Ovary (tissue), 10 donors: ENCODE measurements at places on chromosomes 1 and 21.

DNA sequence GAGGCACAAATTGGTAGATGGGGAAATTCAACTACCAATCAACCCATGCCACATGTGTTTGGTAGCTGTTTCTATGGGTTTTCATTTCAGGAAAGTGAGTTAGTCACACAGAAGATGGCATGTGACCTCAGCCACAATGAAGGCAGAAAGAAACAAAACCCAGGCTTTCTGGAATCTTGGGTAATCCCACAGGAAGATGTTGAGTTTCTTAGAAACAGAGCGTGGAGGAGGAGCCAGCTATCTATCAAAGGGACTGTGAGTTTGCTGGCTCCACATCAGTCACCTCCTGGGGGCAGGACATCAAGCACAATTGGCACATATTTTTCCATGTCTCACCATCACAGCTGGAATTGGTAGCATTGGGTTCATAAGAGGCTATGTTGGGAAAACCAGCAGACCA is 188.9 kb upstream of the PLXNA2 start:
- DNase-seq = no peak

DNA sequence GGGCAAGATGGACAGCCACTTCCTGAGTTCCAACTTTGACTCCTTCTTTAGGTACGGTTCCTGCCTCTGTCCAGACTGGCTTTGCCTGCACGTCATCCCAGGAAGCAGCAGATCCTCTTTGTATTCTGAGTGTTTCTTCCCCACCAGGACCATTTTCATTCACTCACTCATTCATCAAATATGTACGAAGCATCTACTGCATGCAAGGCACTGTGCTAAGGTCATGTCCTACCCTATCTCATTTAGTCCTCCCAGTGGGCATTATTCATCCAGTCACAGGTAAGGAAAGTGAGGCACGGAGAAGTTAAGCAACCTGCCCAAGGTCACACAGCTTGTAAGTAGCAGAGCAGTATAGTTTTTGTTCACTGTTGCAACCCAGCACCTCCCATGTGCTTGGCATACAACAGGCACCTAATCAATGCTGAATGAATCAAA is 13.9 kb downstream of the CRYBG2 start:
- no peak for DNase-seq

DNA sequence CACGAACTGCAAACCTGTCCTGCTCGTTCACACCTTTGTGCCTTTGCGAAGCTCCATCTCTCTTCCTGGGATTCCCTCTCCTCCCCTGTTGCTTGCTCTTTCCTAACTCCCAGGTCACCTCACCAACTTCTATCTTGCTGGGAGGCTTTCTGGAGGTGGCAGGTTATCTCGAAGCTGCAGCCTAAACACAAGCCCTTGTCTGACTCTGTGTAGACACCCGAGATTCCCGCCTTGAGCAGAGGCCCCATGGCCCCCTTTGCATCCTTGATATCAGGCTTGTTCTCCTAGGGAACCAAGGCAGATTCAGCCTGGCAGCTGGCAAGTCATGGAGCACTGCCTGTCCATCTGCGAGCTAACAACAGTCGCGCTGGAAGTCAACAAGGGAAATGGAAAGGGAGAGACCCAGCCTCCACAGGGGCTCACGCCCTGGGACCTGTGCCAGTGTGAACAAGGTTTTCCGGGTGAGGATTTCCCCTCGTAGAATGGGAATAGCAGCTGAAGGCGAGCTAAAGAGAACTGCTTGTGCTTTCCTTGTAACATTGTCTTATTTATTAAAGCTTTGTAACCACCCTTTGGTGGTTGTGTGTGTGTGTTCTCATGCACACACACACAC is 109.5 kb upstream of the JUN start:
- DNase-seq = peak; percentile 41

DNA sequence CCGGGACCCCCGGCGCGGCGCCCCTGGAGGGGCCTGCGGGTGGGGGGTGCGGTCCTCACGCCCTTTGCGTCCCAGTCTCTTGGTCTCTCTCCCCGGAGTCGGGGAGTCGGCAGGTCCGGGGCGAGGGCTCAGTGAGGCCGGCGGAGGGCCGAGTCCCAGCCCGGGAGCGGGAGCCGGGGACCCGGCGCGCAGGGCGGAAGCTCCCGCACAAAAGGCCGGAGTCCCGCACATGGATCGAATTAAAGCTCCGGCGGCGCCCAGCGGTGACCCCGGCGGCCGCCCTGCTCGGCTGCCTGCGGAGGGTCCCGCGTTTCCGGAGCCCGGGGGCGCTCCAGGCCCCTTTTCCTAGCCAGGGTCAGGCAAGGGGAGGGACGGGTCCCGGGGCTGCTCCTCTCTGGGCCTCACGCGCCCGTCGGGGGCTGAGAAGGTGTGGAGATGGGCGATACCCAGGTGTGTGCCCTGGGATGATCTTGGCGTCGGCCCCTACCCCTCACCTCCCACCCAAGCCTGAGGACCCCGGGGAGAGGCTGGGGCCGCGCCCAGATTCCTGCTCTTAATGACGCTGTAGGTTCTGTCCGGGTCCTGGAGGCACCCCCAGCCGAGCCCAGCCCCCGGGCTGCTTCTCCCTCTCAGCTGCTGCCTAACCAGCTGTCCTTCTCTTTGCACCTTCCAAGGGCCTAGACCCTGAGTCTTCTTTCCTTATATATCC is 512 bp downstream of the FBLIM1 start:
- DNase-seq = no peak

DNA sequence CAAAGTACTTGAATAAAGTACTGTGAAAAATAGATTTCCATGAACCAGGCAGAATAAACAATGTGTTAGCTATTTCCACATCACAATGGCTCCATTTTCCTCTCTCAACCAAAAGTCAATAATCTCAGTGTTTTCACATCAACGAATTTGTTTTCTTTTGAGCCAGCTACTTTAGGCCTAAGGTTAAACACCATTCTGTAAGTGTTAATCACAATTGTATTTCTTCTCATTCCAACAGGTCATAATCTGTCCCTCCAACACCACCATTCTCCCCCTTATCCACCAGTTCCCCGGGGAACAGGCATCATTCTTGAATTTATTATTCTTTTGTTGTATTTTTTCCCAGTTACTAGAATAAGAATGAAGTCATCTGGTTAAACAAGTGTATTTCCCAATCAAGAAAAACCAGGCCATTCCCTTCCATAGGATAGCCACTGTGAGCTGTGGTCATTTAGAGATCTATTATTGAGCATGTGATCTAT is 66.2 kb upstream of the PALMD start:
- no peak for DNase-seq

GRCh38 chr1:115839679-115840237 is 1.2 kb downstream of the NHLH2 start:
- DNase-seq = no peak

- DNase-seq = no peak
These were observed 2.6 kb downstream of the MTF2 start for GRCh38 chr1:93081716-93082115.

GRCh38 chr1:32771561-32772280 is 45.4 kb downstream of the YARS1 start:
- DNase-seq = peak; percentile 61

- DNase-seq = no peak
These were observed 15.3 kb upstream of the SYT2 start for GRCh38 chr1:202725526-202725925.

DNA sequence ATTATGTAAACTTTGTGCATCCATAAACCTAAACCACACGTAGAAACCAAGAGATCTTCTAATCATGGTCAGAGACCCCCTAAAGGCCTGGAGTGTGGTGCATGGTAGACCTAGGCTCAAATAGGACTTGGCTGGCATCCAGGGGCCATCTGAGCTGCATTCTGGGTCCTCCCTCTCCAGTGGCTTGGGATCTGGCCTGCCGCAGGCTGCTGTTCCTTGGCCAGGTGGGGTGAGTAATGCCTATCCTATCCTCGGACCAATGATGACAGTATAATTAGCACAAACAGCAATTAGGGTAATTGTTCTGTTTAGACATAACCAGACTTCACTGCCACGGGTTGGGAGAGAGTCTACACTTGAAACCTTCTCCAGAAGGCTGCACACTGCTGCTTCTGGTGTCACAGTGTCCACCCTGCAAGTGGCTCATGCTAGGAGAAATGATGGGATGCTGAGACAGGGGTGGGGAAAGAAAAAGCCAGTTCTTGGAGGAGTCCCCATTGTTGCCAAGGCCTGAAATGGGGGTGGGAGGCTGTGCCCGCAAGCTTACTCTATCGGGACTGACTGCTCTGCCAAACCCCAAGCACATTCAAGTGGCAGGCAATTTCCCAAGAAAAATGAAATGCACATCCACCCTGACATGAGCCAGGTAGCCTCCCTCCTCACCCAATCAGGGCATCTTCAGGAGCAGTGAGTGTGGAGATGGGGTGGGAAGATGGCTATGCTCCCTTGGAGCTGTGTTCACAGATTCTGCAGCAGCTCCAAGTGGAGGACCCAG is 12.5 kb upstream of the PKP1 start:
- no peak for DNase-seq

GRCh38 chr1:66271216-66271903 is 262.6 kb upstream of the SGIP1 start:
- DNase-seq = peak; percentile 77
